Mesendoderm (in vitro differentiated cells): ENCODE measurements at places on chromosomes 13 and 19.
A peak's percentile ranks its signal among the peaks of the same experiment; 100 is the strongest.

DNA sequence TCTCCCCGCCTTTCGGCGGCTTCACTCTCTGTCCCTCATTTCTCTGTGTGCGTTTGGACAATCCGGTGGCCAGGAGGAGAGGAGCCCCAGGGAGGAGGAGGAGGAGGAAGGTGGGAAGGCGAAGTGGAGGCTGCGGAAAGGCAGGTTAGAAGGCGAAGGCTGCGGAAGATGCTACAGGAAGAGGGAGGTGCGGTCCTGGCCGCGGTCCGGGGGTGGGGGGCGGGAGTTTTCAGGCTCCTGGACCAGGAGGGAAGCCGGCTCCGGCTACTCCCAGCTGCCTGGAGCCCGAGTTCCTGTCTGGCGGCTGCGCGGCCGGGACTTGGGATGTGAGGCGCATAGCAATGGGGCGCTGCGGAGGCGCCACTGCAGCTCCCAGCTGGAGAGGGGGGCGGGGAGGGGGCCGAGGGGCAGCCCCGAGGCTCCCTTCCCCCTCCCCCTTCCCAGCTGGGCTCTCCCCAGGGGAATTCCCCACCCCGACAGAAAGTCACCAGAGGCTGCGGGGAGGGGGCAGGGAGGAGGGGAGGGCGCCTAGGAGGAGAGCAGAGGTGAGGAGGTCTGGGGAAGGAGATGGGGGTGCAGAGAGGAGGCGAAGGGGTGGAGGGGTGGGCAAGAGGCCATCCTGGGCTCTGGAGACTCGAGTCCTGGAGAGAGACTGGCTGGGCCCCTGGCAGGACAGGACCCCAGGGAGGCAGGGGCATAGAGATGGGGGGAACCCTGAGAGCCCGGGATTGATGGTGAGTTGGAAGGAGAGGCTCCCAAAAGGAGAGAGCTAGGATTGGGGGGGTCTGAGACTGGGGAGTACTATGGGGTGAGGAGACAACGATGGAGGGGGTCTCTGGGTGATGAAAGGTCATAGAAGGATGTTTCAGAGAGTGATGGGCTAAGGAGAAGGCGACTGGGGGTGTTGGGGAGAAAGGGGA, 2.0 kb downstream of the LRRC4B start:
- peak; percentile 36 for DNase-seq

DNA sequence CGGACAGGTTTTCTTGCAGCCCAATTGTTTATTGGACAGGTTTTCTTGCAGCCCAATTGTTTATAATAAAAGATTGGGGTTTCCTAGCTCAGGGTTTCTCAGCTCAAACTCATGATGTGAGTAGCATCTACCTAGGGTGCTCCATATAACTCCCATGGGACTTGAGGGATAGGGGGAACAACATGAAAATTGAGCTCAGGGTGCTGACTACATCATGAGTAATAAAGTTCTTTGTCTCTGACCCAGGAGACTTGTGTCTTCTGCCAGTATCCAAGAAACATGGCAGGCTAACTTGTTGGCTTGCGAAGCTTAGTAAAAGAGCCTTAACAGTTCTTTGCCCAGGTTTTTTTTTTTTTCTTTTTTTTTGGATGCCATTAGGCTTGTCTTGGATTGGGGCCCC, 59.2 kb upstream of the MYCBP2 start:
- DNase-seq, result no peak

GRCh38 chr19:10520652-10521318, 3.5 kb upstream of the S1PR5 start:
- no peak for DNase-seq

GRCh38 chr13:84466461-84466860, 584.2 kb upstream of the SLITRK1 start:
- DNase-seq, result no peak

- DNase-seq, result peak; percentile 86
Measured at GRCh38 chr13:42041684-42042035, 6.8 kb upstream of the DGKH start.
